Activated gamma-delta T cell (primary cell): ENCODE measurements at places on chromosomes 4 and X.

GRCh38 chrX:72280321-72280845 is 3.3 kb upstream of the RPS4X start:
- DNase-seq, result no peak

DNA sequence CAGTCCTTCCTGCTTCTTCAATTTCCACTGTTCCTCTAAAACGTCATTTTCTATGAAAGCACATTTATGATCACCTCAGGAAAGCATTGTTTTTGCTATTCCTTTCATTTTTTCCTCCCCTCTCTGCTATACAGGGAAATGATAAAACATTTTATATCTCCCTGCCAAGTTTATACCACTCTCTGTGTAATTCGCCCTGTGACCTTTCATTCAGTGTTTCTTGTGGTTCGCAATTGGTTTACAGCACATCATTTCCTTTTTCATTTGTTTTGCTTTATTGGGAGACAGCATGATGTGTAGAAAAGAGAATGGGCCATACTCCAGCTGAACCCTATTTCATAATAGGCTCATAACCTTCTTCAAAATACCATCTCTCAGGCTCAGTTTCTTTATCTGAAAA is 99.9 kb upstream of the RAPGEF2 start:
- no peak for DNase-seq

DNA sequence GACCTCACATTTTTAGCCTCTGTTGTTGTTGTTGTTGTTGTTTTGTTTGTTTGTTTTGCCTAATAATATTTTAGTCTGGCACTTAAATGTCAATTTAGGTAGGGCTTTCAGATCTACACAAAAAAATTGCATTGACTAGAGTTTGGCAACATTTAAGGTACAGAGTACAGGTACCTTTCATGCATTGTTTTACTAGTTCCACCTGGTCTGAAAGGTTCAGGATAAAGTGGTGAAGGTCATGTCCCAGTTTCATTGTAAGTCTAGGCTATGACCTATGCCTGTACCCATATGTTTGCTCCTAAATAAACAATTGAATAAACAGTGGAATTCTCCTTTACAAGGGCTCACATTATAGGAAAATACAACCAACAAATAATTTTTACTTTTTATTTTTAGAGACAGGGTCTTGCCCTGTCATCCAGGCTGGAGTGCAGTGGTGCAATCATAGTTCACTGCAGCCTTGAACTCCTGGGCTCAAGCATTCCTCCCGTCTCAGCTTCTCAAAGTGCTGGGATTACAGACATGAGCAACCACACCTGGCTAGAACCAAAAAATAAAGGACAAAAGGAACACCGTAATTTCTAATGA is 13.8 kb downstream of the RNF128 start:
- DNase-seq, result no peak

DNA sequence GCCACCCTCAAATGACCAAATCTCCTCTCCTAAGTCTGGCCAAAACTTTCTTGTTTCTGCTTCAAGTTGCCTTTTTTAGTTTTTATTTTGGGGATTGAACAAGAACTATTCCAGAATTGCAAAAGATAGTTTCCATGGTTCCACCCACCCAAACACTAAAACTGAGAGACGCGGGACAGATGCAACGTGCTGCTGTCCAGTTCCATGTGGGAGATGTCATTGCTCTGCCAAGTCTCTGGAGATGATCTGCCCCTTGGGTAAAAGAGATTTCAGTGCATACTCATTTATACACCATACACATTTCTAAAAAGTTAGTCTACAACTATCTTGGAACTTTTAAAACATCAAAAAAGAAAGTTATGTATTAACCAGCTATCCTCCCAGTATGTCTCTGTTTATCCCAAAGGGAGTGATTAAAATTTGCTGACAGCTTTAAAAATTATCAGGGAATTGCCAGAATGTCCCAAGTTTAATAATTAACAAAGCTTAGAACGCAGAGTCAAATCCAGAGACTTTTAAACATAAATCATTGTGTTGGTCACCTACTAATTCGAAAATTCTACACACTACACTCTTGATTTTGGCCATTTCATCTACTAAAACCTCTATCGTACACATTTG is 3.2 kb downstream of the MAOB start:
- no peak for DNase-seq

- no peak for DNase-seq
Measured at GRCh38 chr4:1986578-1987210, 22.1 kb downstream of the NELFA start.

- DNase-seq, result no peak
Measured at GRCh38 chrX:139889760-139890159, 43.1 kb downstream of the ATP11C start.

GRCh38 chr4:5128569-5128968 is 77.3 kb downstream of the STK32B start:
- no peak for DNase-seq
